Trophoblast cell (in vitro differentiated cells and primary cell): ENCODE measurements at places on chromosomes 4 and X.

DNA sequence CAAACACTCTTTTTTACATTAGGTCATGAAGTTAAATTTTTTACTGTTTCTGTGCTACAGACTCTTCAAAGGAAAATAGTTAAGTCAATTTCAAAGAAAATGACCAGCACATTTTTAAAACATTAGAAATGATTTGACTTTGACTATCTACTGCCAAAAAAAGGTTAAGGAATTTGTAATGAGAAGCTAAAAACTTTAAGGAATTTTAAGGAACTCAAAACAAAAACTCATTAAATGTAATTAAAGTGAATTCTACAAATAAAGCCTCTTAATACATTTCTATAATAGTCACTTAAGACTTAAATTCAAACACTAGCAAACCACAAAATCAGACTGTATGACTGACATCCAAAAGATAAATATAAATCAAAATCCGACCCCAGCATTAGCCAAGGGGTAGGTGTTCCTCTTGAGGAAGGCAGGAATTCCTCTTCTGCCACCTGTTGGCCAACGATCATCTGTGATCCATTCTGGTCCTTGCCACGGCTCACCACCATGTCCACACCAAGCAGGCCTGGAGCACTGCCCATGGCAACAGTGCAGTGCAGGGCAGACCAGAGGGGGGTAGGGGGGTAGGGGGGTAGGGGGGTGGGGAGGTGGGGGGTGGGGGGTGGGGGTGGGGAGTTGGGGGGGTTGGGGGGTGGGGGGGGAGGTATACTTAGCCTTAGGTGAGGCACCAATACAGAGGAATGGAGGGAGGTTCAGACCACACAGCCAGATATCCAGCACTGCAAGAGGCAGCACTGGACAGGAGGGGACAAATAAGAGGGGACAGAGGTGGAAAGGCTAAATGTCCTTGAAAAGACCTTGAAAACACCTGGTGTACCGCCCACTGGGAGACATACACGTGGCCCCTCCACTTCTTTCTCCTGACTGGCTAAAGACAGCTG, 287.4 kb downstream of the CHIC1 start:
- DNase-seq: no peak
- H3K4me1 ChIP-seq: no peaks in the 10 kb centered on the region
- H3K4me3 ChIP-seq: no peak overlapping the region
- no peak overlapping the region for H3K27ac ChIP-seq
- H3K27me3 ChIP-seq: no peaks in the 10 kb centered on the region
- no peaks in the 10 kb centered on the region for H3K36me3 ChIP-seq

- H3K27ac ChIP-seq: no peak overlapping the region
- no peaks in the 10 kb centered on the region for H3K4me1 ChIP-seq
- no peak for DNase-seq
- H3K36me3 ChIP-seq: no peaks in the 10 kb centered on the region
- no peak overlapping the region for H3K4me3 ChIP-seq
Measured at GRCh38 chr4:5184606-5185005, 133.3 kb downstream of the STK32B start.

DNA sequence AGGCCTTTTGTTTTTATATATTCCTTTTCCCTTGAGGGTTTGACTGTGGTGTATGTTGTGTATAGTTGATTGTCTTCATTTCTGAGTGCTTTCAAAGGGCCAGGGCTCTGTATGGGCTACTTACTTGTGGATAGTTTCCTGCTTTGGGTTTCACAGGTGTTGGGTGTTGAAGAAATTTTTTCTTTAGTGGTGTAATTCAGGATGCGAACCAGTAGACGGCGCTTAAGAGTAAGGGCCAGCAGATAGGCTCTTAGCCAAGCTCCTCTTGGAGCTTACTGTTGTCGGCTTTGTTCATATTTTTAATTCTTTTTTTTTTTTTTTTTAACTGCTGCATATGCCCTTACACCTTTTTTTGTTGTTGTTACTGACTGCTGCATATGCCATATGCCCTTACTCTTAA, 276.3 kb upstream of the GALNT7 start:
- no peaks in the 10 kb centered on the region for H3K36me3 ChIP-seq
- no peaks in the 10 kb centered on the region for H3K4me1 ChIP-seq
- DNase-seq: peak; percentile 26
- no peaks in the 10 kb centered on the region for H3K27me3 ChIP-seq
- H3K27ac ChIP-seq: no peak overlapping the region

DNA sequence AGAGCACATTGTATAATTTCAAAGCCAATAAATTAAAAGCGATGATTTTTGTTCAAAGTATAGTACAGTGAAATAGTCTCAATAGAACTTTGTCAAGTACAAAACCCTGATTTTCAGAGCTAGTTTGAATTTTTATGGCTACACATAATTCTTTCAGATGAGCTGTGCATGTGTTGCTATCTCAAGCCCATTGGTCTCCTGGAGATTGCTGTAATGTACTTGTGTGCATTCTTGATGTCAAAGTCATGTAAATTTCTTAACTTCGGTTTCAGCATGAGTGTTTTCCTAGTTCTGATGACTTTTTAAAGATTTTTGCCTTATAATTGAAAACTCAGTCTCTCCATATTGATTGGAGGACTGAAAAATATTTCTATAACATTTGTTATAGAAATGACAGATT, 200.8 kb downstream of the CEP135 start:
- DNase-seq: peak; percentile 70
- H3K36me3 ChIP-seq: peaks cover 3% of the 10 kb centered on the region
- no peak overlapping the region for H3K27ac ChIP-seq
- H3K4me3 ChIP-seq: no peak overlapping the region

DNA sequence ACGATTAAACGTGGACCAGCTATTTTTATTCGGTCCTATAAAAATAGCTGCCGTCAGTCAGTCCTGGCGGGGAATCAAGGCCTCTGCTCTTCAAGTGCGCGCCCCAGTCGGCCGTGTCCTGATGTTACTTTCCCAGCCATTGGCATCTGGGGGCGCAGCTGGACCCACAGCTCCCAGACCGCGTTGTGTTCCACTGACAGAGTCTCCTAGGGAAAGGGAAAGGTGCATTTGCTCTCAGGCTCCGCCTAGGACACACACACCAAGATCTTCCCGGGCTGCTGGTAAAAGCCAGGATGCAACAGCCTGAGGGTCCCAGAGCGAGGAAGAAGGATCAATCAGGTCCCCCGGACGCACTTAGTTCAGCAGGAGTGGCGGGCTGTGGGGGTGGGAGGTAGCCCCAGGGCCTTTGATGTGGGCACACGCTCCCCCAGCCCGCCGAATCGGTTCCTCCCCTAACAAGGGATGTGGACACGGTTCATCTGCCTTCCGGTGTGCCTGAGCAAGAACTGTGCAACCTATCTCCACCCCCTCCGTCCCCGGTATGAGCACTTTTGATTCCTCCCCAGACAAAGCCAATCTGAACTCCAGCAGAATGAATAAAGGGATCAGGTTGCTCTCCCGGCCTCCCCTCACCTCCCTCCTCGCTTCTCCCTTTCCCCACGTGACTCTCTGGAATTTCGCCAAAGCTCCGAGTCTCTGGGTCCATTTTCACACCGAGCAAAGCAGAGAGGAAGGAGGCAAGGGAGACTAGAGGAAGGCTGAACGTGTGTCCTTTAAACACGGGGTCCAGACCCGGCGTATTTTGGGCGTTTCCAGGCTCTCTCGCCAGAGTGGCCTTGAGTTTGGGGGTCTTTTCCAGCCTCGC, 626 bp upstream of the FRAS1 start:
- H3K4me3 ChIP-seq: peak overlapping the region; percentile 93
- peak overlapping the region; percentile 77 for H3K27ac ChIP-seq
- DNase-seq: peak; percentile 29
- peaks cover 5% of the 10 kb centered on the region for H3K4me1 ChIP-seq
- no peaks in the 10 kb centered on the region for H3K27me3 ChIP-seq

DNA sequence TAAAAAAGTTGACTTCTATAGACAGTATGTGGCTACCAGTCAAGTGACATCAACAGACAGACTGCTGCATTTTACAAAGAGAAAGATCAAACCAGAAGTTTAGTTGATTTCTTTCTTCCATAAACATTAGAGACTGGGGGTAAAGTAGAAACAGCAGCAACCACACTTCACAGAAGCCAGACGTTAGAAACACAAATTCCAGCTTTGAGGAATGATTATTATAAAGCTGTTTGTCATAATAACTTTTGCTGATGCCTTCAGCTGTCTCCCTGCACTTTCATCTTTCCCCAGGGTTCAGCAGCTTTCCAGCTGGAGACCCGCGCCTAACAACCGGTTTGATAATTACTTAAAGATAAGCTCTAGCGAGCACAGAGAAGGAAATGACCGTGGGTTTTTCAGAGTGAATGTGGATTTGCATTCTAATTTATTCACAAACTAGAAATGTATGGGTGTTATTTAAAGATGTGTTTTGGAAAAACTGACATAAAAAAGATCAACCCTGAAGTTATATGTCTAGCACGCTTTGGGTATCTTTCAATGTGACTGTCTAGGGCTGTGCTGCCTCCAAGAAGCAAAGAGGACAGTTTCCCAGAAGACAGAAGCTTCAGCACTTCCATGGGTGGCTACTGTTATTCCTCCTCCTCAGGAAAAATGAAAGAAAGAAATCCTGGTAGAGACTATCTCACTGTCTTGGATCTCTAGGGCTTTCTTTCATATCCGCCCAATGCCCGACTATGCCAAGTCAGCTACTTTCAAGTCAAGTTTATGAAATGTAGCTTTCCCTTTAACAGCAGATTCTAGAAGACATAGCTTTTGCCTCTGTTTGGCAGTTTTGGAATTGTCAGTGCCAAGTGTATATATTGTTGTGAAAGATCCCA, 15.0 kb upstream of the ENAM start:
- no peak overlapping the region for H3K4me3 ChIP-seq
- no peaks in the 10 kb centered on the region for H3K4me1 ChIP-seq
- no peaks in the 10 kb centered on the region for H3K27me3 ChIP-seq
- H3K27ac ChIP-seq: no peak overlapping the region
- DNase-seq: no peak
- H3K36me3 ChIP-seq: no peaks in the 10 kb centered on the region

DNA sequence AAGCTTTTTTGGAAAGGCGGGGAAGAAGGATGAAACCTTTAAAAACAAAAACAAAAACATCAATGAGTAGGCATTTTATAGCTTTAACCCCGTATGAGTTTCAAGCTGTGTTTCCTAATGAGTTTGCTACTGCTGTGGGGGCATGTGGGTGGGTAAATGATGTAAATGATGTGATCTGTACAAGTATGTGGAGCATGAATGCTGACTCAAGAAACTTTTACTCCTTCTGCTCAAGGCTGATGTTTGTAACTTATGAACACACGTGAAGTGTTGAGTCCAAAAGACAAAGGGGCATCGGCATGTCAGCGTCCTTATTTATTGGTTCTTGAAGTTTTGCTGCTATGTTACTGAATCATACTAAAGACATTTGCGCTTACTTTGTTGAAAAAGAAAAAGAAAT, 76.9 kb downstream of the CLCN4 start:
- no peaks in the 10 kb centered on the region for H3K36me3 ChIP-seq
- H3K4me1 ChIP-seq: no peaks in the 10 kb centered on the region
- H3K4me3 ChIP-seq: no peak overlapping the region
- no peaks in the 10 kb centered on the region for H3K27me3 ChIP-seq
- no peak for DNase-seq

DNA sequence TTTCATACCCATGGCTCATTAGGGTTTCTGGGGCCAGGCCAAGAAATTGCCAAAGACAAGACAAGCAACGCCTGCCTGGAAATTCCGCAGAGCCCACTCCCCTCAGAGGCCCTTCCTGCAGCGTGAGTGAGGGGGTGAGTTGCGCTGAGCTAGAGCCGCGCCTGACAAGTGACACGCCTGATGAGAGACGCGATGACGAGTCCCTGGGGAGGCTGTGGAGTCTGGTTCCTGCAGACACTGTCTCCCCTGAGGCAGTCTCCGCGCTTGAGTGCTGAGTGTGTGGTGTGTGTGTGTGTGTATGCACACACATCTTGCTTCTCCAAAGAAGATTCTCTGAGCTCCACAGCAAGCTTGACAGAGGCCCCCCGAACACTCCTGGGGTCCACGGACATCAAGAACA, 269.8 kb downstream of the BCOR start:
- H3K27ac ChIP-seq: no peak overlapping the region
- H3K4me3 ChIP-seq: no peak overlapping the region
- no peak for DNase-seq
- H3K4me1 ChIP-seq: peaks cover 7% of the 10 kb centered on the region

- no peaks in the 10 kb centered on the region for H3K36me3 ChIP-seq
- no peaks in the 10 kb centered on the region for H3K27me3 ChIP-seq
- H3K27ac ChIP-seq: no peak overlapping the region
- H3K4me1 ChIP-seq: no peaks in the 10 kb centered on the region
Measured at GRCh38 chrX:11103751-11104150, 7.4 kb upstream of the HCCS start.

GRCh38 chr4:41734371-41734770, 14.2 kb downstream of the PHOX2B start:
- H3K27me3 ChIP-seq: no peaks in the 10 kb centered on the region
- H3K4me3 ChIP-seq: no peak overlapping the region
- H3K36me3 ChIP-seq: no peaks in the 10 kb centered on the region
- no peaks in the 10 kb centered on the region for H3K4me1 ChIP-seq
- no peak for DNase-seq

GRCh38 chrX:47145395-47146120, 537 bp downstream of the RBM10 start:
- H3K27me3 ChIP-seq: no peaks in the 10 kb centered on the region
- H3K4me1 ChIP-seq: peaks cover 7% of the 10 kb centered on the region
- H3K36me3 ChIP-seq: peaks cover 15% of the 10 kb centered on the region
- H3K27ac ChIP-seq: peak overlapping the region; percentile 91

DNA sequence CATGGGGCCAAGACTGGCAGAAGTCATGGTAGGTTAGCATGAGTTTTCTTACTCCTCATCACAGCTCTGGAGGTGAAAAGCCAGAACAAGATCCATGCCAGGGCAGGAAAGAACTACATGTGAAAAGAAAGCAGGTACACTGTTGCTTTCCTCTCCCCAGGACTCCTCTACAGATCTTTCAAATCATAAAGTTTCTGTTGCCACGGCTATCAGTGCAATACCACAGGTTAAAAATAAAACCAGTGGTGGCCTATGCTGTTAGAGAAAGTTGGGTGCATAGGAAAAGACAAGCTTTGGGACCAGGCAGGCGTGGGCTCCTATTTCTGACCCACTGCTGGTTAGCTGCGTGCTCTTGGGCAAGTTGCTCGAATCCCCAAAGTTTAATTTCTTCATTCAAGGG, 81.4 kb downstream of the SH3RF1 start:
- no peaks in the 10 kb centered on the region for H3K27me3 ChIP-seq
- H3K4me3 ChIP-seq: no peak overlapping the region
- DNase-seq: no peak
- H3K36me3 ChIP-seq: no peaks in the 10 kb centered on the region
- H3K4me1 ChIP-seq: peaks cover 5% of the 10 kb centered on the region

GRCh38 chr4:23373261-23373660, 516.6 kb downstream of the PPARGC1A start:
- no peaks in the 10 kb centered on the region for H3K36me3 ChIP-seq
- peak; percentile 61 for DNase-seq
- no peaks in the 10 kb centered on the region for H3K4me1 ChIP-seq
- no peak overlapping the region for H3K4me3 ChIP-seq
- H3K27me3 ChIP-seq: no peaks in the 10 kb centered on the region

GRCh38 chr4:48255072-48255958, 14.3 kb downstream of the TEC start:
- peaks cover 5% of the 10 kb centered on the region for H3K4me1 ChIP-seq
- no peaks in the 10 kb centered on the region for H3K36me3 ChIP-seq
- H3K27ac ChIP-seq: no peak overlapping the region
- H3K4me3 ChIP-seq: no peak overlapping the region
- H3K27me3 ChIP-seq: no peaks in the 10 kb centered on the region
- DNase-seq: no peak

- peaks cover 8% of the 10 kb centered on the region for H3K4me1 ChIP-seq
- DNase-seq: no peak
- H3K36me3 ChIP-seq: peaks cover 7% of the 10 kb centered on the region
- H3K27me3 ChIP-seq: no peaks in the 10 kb centered on the region
Measured at GRCh38 chr4:7873881-7874280, 65.8 kb downstream of the AFAP1 start.
